ENCODE measurements at places on chromosomes 7 and 10.

DNA sequence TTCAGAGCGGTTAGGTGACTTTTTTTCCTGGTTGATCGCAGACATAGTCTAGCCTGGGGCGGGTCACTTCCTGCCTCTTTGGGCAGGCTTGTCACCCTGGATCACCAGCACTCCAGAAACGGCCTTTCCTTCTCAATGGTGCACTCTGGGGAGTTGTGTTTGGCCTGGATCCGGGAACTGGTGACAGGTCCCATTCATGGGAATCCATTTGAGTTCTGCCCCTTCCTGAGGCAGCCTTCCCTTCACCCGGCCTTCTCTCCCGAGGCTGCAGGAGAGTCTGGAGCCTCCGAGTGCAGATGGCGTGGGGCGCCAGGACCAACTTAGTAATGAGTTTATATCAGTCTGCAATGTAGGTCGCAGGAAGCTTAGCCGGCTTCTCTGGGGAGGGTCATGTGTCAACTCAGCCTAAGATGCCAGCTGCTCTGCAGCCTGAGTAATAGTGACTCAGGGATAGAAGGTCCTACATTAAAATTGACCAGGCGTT is 54.2 kb downstream of the TACR2 start:
- DNase-seq = no peak

DNA sequence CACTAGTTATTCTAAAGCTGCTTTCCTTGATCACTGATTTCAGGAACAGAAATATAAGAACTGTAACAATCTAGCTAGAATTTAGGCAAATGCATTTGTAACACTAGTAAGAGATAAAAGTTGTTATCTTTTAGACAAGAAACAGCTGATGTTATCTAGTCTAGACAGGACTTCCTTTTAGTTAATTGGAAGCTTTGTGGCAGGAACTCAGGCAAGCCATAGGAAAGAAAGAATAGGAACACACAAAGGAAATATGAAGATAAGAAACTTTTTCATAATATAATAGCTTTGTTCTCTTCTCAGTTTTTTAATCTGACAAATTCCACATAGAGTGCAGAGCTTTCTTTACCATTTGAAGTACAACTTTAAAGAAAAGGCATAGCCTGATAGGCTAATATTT is 59.0 kb upstream of the AGR3 start:
- DNase-seq = no peak

GRCh38 chr7:41785265-41785664 is 82.4 kb upstream of the INHBA start:
- no peak for DNase-seq

DNA sequence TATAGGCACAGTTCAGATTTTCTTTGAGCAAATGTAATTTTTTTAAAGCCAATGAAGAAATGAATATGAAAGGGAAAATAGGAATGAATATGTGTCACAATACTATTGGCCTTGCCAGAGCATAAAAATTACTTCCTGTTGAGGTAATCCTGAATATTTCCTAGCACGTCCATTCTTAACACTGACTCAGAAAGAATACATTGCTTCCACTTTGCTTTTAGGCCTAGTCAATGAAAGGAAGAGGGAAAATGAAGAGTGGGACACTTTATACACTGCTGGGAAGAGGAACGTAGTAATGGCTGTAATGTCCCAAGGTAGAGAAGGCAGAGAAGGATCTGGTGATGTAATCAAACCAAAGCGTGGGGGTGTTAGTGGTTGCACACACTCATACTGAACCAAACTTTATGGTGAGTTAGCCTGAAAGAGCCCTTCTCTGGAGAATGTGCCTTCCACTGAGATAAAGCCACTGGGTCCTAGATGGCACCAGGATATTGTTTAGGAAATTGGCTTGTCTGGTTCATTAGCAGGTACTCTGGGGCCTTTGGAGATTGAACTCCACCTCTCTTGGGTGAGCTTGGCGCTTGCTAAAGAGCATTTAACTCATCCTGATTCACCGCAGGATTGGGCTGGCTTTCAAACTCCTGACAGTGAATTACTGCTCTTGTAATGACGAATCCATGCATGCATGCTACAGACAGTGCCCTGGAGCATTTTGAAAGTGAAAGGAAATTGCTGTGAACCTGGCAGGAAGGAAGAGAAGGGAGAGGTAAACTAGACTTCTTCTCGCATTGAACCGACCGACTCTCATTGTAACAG is 254.9 kb downstream of the KIAA1217 start:
- no peak for DNase-seq

DNA sequence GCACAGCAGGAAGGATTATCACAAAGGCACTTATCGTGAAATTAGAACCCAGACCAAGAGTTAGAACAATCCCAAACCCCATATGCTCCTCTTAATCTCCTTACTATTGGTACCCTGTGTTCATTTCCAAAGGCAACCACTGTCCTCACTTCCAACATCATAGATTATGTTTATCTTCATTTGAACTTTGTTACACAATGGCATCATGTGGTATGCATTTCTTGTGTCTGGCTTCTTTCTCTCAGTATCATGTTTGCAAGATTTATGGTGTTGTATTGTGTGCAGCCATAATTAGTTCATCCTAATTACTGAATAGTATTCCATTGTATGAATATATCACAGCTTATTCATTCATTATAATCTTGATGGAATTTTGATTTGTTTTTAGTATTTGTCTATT is 124.6 kb upstream of the SEC61G start:
- no peak for DNase-seq

DNA sequence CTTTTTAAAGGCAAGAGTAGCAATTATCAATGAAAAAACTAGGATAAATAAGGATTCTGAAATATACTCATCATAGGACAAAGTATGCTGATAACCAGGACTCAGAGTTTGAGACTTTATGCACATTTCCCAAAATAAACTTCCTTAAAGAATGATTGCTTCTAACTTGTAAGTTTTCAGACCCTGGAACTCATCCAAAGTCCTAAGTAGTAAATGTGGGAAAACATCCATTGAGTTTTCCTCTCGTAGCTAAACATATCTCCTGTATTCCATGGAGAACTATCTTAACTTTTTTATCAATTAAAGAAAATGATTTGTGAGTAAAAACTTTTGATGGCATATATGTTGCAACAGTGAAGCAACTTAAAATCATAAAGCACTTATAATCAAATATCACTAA is 285.2 kb upstream of the KLF6 start:
- no peak for DNase-seq

GRCh38 chr10:47423476-47423875 is 39.4 kb upstream of the ZNF488 start:
- no peak for DNase-seq

DNA sequence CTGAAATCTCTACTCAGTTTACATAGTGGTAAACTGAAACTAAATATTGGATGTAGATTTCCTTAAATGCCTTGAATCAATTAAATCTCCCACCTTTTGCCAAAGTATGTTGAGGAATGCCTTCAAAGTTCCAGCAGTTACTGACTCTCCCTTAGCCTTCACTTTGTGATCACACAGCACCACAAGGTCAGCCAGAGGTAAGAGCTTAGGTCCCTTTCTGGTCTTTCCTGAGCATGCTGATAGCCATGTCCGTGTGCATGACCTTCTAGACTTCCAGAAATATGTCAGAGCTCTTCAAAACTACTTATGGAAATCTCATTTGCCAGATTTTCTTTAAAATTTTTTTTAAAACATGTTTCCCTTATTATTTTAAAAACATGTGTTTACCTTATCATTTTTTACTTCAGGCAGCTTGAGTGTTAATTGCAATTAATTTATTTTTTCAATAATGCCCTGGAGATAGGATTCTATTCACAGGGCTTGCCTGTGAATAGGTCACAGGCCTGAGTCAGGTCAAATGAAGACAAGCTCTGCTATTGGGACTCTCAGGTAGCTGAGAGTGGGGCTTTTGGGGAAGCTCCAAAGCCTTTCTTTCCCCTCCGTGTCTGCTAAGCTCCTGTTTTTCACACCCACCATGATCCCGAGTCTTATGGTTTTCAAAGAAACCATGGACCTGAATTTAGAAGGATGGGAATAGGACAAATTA is 220.5 kb downstream of the CXCL12 start:
- DNase-seq = no peak

GRCh38 chr7:33816106-33816505 is 89.2 kb upstream of the BMPER start:
- DNase-seq = no peak

- no peak for DNase-seq
Observed at GRCh38 chr7:14821757-14822480, 80.6 kb downstream of the DGKB start.

GRCh38 chr7:126210707-126211106 is 1042.0 kb downstream of the GRM8 start:
- DNase-seq = no peak

DNA sequence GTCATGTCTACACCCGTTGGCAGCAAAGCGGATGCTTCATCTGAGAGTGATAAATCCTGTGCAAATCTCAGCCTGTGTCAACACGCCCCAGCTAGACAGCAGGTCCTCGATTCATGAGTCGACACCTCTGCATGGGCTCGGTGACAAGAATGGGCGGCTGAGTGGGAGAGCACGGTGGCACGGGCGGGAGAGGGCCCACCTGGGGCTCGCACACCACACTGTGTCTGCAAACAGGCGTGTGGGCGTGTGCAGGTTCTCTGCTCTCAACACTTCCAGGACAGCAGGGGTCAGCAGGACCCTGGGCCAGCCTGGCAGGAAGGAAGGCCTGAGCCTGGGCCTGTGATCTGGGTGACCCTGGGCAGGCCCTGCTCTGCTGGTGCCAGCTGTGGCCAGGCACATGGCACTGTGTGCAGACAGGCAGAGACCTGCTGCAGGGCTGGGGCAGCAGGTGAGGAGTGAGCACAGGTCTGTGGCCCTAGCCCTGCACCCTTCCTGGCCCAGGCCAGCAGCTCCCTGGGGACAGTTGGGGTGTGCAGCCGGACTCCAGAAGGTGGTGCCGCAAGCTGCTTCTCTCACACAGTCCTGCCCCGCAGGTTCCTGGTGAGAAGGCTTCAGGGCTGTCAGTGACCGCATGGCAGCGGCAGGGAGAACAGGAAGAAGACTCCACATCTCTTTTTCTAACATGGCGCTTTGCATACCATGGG is 216.4 kb downstream of the ELFN1 start:
- no peak for DNase-seq

- no peak for DNase-seq
Observed at GRCh38 chr10:114711176-114711868, 53.2 kb upstream of the ABLIM1 start.

GRCh38 chr7:76151932-76152331 is 49.8 kb upstream of the SRRM3 start:
- no peak for DNase-seq

DNA sequence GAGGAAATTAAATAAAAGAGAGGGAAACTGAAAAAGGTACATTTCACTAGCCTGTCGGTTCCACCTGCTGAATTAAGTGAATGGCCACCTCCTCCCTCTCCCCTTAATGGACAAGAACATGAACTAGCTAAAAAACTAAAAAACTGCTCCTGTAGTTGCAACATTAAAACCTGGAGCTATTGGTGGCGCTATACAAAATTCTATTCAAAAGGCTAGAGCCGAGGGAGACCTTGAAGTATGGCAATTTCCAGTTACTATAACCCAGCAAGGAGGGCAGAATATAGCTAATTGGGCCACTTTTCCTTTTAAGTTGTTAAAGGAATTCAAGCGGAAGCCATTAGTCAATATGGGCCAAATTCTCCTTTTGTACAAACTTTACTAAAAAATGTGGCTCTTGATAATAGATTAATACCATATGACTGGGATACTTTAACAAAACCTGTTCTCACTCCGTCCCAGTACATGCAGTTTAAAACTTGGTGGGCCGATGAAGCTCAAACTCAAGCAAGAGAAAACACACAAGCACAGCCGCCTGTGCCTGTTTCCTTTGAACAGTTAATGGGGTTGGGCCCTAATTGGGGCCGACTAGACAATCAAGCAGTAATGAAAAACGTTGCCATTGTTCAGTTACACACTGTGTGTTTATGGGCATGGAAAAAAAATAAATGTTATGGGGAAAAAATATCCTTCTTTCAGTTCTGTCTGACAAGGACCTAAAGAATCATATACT is 6.5 kb upstream of the CHST3 start:
- no peak for DNase-seq

- DNase-seq = no peak
Observed at GRCh38 chr10:42304341-42304740, 334.0 kb downstream of the ZNF33B start.

GRCh38 chr10:69567920-69568319 is 5.3 kb downstream of the NEUROG3 start:
- DNase-seq = no peak

GRCh38 chr10:11037991-11038390 is 20.3 kb downstream of the CELF2 start:
- no peak for DNase-seq

- DNase-seq = no peak
Observed at GRCh38 chr10:115947104-115947503, 325.9 kb downstream of the GFRA1 start.

GRCh38 chr7:29194206-29194593 is 375 bp upstream of the CHN2 start:
- DNase-seq = no peak

- DNase-seq = peak; percentile 94
Observed at GRCh38 chr10:88152728-88153133, 289.3 kb downstream of the PTEN start.

DNA sequence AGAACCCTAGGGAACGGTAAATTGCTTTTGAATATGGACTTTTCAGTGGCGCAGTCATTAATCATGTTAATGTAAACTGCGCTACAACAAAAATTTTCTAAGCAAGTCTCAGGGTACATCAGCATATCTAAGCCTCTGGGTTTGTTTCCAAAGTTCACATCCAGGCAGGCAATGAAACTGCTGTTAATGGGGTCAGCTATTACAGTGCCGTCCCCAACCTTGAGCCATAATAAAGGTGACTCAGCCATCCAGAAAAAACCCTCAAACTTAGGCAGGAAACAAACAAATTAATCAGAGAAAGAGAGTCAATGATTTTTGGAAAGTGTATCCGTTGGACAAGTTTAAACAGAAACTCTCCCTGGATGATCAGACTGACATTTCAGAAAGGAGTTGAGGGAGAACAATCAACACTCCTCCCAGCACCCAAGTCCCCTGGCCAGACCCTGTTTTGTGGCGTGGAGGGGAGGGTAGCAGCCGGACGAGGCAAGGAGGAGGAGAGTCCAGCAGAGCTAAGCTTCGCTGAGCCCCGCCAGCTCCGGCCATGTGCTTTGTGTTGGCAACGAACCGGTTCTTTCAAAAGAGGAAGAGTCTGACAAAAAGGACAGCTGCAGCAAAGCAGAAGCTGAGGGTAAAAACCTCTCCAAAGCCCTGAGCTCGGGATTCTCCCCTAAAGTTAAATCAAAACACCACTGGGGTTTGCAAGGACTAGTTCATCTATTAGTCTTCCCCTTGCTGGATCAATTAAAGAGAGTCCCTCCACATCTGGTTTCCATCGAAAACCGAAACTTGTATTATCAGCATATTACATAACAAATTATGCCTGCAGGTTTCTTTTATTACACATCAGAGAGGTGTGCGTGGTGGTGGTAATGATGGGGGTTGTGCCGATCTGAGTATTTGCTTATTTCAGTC is 3.6 kb downstream of the FAM53B start:
- no peak for DNase-seq

- DNase-seq = no peak
Observed at GRCh38 chr10:1089017-1089689, 33.0 kb downstream of the WDR37 start.
